ENCODE measurements at places on chromosomes 6 and 20.

GRCh38 chr6:89066940-89067646, 13.5 kb upstream of the PNRC1 start:
- no peak for DNase-seq

DNA sequence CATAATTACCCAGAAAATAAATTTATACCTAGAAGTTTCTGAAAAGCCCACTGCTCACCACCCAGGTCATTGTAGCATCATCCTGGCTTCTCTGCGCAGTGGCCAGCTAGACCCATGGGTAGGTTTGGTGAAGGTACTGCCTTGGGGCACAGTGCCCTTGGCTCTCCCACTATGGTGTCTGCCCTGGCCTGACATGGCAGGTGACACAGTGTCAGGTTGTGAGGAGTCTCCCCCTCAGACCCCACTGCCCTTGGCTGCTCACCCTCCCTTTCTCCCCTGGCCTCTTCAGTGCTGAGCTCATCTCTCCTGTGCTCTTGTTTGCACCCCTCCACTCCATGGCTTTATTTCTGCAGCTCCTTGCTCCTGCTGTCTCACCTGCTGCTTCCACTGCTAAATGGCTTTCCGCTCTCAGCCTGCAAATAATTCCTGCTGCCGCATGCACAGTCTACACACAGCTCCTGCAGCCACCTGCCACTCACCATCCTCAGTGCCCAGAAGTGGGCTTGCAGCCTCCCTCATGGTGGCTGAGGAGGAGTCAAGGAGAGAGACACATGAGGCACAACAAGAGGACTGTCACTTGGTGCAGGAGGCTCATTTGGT, 313.4 kb upstream of the MOCS1 start:
- no peak for DNase-seq

DNA sequence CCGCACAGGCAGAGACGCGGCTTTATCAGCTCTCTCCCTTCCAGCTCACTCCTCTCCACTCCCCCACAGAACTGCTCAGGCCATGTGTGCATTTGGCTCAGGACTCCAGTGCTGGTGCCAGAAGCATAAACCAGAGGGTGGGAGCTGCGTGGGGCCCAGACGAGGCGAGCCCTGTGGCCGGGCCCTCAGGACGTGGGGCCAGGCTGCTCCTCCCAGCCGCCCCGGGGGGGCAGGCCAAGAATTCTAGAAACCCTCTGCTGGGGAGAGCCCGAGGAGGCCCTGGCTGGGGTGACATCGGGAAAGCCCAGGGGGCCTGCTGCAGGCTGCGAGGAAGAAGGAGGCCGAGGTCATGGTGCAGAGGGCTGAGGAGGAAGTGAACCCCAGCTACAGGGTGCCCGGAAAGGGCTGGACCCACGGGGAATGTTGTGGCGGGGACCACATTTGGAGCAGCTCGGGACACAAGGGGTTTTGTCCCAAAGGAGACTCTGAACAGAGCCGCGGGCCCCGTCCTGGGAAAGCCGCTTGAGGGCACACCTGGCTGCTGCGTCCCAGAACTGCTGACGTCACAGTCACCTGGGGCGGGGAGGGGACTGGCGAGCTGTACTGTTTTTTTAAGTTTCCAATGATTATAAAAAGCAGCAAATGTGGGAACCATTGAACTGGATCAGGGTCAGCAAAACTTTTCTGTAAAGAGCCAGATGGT, 107.1 kb downstream of the BANF2 start:
- peak; percentile 72 for DNase-seq

DNA sequence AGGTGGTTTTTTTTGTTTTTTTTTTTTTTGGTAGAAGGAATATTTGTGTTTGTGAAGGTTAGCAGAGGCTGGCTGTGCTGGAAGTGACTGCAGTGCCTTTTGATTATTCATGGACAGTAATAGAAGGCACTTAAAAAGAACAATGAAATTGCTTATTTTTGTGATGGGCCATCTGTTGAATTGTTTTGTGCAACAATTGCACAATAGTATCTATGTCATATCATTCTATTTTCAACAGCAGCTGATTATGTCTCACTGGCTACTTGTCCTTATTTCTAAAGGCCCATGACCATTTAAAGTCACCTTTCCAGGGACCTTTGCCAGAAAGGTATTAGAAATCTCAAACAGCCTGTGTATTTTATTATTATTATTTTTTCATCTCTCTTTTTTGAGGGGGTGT, 70.6 kb downstream of the AFG1L start:
- no peak for DNase-seq

- DNase-seq: no peak
Measured at GRCh38 chr6:142819603-142820337, 125.2 kb downstream of the HIVEP2 start.

- DNase-seq: no peak
Measured at GRCh38 chr6:25053875-25054371, 118.2 kb upstream of the RIPOR2 start.

DNA sequence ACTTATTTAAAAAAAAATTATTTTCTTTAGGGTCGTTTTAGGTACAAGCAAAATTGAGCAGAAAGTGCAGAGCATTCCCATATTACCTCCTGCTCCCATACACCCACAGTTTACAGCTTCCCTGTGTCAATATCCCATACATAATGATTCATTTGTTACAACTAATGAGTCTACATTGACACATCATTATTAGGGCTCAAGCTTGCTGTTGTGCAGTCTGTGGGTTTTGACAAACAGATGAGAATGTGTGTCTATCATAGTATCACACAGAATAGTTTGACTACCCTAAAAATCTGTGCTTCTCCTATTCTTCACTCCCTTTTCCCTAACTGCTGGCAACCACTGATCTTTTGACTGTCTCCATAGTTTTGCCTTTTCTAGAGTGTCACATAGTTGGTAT, 9.4 kb downstream of the PSMF1 start:
- DNase-seq: no peak

DNA sequence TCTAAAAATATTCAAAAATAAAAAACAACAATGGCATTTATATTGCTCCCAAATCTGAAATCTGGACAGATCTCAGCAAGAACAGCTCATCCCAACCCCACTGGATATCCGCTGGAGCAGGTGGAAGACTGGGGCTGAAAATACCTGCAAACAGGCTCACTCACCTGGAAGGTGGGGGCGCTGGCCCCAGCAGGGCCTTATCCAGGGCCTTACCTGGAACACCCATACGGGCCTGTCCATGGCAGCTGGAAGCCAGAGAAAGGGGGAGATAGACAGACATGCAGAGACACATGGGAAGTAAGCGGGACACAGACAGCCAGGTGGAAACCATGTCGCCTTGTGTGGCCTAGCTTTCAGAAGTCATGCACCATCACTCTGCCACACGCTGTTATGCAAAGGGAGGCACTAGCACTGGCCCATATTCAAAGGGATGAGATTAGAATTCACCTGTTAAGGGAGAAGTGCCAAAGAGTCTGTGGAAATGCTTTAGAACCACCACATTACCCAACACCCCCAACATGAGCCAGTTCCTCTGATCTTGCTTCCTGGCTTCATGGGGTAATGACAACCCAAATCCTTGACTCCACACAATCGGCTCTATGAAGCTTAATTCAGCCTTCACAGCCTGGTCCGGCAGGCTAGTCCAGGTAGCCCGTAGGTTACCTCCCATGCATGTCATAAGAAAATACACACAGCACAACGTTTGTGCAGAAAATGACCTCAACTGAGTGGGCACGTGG, 99.0 kb upstream of the CDYL start:
- DNase-seq: no peak

DNA sequence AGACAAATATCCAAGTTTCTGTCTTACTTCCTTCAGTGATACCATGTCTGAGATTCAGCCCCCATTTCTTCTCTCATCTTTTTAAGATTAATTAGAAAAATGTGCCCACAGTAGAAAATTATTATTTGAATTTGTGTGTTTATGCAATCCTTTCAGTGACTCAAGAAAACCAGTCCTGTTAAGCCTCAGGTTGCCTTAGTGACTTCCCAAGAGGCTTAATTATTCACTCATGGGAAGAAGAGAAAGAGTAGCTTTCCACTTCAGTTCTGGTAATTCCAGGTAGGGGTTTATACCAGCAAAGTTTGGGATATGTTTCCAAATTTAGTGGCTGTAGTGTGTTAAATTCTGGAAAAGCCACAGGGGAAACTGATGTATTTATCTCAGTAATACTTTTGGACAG, 149.1 kb downstream of the RIMS1 start:
- no peak for DNase-seq

DNA sequence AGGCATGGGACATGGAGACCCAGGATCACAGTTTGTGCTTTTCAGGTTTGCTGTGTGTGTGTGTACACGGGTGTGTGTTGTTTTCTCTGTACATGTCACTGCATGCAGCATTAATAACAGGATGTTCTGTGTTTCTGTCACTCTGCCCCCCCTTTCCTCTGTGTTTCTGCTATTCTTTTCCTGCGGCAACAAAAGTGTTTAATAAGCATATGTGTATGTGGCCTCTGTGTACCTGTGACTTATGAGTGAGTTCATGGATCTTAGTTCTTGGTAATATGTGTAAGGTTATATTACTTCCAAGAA, 9.8 kb downstream of the SYNGAP1 start:
- no peak for DNase-seq

DNA sequence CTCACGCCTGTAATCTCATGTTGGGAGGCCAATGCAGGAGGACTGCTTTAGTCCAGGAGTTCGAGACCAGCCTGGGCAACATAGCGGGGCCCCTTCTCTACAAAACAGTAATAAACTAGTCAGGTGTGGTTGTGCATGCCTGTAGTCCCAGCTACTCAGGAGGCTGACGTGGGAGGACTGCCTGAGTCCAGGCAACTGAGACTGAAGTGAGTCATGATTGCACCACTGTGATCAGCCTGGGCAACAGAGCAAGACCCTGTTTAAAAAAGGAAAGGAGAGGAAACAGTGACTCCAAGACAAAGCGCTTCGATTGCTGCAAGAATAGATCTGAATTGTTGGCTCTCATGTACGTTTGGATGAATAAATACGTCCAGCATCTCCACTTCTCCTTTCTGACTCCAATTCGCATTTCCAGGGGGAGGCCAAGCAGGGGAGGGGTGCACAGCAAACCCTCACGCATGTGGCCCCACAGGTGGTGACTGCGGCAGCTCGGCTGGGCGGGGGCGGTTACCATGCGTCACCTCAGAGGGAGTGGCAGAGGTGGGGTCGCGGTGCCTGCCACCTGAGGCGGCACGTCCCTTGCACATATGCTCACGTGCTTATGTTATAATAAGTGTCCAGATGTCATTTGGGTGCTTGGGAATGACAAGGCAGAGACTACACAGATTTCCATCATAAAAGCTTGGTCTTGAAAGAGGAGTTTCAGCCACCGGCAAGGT, 95.1 kb upstream of the MPC1 start:
- DNase-seq: no peak

DNA sequence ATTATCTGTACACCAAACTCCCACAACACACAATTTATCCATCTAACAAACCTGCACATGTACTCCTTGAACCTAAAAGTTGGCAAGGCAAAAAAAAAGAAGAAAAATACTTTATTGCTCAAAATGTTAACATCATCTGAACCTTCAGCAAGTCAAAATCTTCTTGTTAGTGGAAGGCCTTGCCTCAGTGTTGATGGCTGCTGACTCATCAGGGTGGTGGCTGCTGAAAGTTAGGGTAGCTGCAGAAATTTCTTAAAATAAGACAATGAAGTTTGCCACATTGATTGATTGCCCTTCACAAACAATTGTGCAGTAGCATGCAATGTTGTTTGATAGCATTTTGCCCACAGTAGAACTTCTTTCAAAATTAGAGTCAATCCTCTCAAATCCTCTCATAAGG, 2.7 kb upstream of the WFDC11 start:
- no peak for DNase-seq

- no peak for DNase-seq
Measured at GRCh38 chr6:47091886-47092668, 49.9 kb upstream of the ADGRF1 start.

DNA sequence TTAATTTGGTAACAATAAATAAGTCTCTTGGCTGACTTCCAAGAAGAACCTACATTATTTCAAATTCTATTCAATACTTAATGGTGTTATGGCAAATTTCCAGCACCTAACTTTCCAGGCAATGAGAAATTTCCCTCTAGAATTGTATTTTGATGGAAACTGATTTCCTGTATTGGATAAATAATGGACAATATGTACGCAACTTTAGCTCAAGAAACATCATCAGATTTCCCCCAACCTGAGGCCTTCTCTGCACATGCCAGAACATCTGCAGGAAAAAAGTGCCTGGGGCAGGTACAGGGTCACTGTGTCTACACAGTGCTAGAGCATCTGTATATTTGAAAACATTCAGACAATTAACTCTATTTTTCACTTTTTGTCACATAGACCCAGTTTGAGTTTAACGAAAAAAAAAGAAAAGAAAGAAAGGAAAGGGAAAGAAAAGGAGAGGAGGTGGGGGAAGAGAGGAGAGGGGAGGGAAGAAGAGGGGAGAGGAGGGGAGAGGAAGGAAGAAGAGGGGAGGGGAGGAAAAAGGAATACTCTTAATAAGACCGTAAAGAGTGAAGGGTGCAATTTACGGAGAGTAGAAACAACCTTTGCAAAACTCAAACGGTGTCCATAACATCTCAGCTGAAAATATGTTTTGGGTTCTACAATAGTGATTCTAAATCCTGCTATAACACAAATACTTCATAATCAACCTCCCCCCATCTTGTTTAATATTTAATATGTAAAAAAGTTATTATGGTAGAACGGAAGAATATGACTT, 130.0 kb downstream of the TSHZ2 start:
- no peak for DNase-seq

- DNase-seq: peak; percentile 91
Measured at GRCh38 chr6:158518191-158519127, 41.4 kb upstream of the TMEM181 start.

- no peak for DNase-seq
Measured at GRCh38 chr6:87618531-87618930, 28.6 kb downstream of the ORC3 start.

- peak; percentile 21 for DNase-seq
Measured at GRCh38 chr6:168525926-168526630, 85.1 kb downstream of the SMOC2 start.

DNA sequence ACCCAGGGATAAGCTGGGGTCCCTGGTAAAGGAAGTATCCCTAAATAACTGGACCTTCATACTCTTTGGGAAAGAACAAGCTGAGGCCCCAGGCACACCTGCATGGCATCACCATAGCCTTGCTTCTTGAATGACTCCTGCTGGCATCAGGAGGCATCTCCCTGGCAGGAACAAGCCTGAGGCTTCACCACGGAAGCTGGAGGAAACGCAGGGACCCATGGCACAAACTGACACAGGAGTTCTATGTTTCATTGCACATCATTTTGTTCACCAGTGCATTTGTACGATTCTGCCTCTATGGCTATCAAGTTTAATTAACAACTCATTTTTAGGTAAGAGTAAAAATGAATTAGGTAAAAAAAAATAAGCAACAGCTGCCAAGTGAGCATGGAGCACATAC, 619 bp upstream of the PDE7B start:
- DNase-seq: no peak

- DNase-seq: no peak
Measured at GRCh38 chr6:21208796-21209186, 384.8 kb upstream of the SOX4 start.

- DNase-seq: no peak
Measured at GRCh38 chr6:89260310-89260709, 43.2 kb upstream of the GABRR1 start.

GRCh38 chr6:56851074-56851473, 103.8 kb upstream of the BEND6 start:
- peak; percentile 81 for DNase-seq

- no peak for DNase-seq
Measured at GRCh38 chr6:13694562-13694961, 17.1 kb downstream of the RANBP9 start.

Data from endodermal cell (in vitro differentiated cells).